ENCODE measurements at places on chromosomes 16 and 17.
A peak's percentile ranks its signal among the peaks of the same experiment; 100 is the strongest.

- DNase-seq, result no peak
Measured at GRCh38 chr17:57892820-57893595, 43.2 kb upstream of the MRPS23 start.

DNA sequence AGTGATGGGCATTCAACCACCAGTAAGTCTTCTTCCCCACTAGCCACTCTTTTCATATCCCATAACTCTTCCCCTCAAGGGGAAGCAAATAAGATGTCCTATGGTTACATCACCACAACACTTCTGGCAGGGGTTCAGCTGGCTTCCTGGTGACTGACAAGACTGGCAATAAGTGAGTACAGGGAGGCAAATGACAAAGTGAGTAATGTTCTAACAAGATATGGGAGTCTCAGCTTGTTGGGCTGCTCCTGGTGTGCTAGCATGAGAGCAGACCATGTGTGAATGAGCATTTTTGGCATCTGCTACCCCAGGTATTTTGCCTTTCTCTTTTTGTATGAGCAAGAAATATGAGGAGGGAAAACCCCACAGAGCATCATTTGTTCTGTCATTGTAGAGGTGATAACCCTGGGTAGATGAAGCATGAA lies 9.9 kb downstream of the TMIGD1 start:
- peak; percentile 8 for DNase-seq

DNA sequence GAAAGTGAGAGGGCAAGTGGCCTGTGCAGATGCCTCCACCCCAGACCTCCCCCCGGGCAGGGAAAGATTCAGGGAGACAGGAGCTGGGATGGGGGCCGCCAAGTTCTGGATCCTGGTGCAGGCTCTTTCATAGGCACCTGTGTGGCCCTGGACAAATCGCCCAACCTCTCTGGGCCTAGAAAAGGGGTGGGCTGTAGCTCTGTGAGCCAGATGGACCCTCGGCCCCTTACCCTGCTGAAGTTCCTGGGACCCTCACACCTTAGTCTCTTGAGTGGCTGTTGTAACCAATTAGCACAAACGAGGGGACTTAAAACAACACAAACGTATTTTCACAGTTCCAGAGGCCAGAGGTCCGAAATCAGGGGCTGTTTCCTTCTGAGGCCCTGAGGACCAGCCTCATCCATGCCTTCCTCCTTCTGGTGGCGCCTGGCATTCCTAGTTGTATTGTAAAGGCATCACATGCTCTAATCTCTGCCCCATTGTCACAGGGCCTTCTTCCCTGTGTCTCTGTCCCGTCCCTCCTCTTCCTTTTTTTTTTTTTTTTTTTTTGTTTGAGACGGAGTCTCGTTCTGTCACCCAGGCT lies 352.6 kb downstream of the SEC14L1 start:
- no peak for DNase-seq

- DNase-seq, result no peak
Measured at GRCh38 chr16:70703041-70703834, 17.4 kb upstream of the MTSS2 start.

DNA sequence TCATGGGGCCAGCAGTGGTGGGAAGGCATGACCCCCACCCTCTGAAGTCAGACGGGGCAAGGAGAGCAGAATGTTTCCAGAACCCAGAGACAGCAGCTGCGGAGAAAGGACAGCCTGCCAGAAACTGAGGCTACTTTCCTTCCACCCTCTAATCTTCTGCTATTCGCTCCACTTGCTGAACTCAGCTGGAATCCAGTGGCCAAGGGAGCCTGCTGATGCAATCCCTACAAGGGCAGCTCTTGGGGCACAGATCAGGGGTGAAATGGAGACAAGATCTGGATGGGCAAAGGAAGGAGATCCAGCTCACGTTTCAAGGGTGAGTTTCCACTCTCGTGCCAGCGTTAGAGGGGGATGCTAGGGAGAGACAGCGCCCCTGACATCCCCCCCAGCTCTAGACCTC lies 479.1 kb downstream of the SLC39A11 start:
- no peak for DNase-seq

- no peak for DNase-seq
Measured at GRCh38 chr17:35842239-35842638, 26.5 kb downstream of the HEATR9 start.

DNA sequence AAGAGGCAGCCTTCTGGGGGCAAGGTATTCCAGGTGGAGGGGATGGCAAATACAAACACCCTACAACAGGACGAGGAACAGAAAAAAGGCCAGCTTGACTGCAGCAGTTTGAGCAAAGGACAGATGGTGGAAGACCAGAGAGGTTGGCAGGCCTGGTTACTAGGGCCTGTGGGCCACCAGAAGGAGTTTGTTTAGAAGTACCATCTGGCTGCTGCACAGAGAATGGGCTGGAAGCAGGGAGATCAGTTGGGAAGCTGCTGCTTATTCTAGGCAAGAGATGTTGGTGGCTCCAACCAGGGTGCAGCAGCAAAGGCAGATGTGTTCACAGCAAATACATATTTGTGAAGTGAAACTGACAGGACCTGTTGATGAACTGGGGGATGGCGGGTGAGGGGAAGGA lies 2.9 kb upstream of the YPEL2 start:
- no peak for DNase-seq

GRCh38 chr17:30248786-30249185 lies 13.3 kb upstream of the SLC6A4 start:
- DNase-seq, result no peak

- DNase-seq, result no peak
Measured at GRCh38 chr16:19294156-19294649, 8.7 kb downstream of the CLEC19A start.

DNA sequence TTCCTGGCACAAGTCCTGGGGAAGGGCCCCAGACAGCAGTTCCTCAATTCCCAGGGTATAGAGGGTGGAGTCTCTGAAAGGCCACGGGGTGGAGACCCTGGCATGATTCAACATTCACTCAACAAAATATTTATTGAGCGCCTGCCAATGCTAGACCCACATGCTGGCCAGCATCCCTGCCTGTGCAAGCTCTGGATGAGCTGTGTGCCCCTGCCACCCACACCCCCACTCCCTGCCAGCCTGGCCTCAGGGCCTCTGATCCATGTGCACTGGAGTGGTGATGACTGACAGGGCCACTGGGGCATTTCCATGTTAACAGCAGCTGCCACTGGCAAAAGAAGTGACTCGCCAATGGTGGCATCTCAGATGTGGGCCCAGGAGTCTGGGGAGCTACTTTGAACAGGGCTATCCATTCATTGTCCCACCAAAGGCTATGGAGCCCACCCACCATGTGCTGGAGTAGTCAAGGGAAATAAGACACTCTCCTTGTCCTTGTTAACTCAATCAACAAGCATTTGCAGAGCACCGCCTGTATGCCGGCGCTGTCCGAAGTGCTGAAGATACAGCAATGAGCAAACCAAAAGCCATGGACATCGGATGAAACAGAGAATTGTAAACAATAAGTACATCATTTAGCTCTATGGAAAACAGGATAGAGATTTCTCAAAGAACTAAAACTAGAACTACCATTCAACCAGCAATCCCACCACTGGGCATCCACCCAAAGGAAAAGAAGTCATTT lies 3.0 kb upstream of the PRSS22 start:
- no peak for DNase-seq

GRCh38 chr17:57919918-57920317 lies 35.3 kb downstream of the CUEDC1 start:
- DNase-seq, result no peak

Measured in T-helper 1 cell (primary cell).